Stimulated activated CD4-positive, alpha-beta T cell treated with anti-CD3 and anti-CD28 coated beads, Interleukin-1b, Interleukin-23, amount 100 ng/mL, for 1 hour (primary cell): ENCODE measurements at places on chromosomes 1 and 21.

DNA sequence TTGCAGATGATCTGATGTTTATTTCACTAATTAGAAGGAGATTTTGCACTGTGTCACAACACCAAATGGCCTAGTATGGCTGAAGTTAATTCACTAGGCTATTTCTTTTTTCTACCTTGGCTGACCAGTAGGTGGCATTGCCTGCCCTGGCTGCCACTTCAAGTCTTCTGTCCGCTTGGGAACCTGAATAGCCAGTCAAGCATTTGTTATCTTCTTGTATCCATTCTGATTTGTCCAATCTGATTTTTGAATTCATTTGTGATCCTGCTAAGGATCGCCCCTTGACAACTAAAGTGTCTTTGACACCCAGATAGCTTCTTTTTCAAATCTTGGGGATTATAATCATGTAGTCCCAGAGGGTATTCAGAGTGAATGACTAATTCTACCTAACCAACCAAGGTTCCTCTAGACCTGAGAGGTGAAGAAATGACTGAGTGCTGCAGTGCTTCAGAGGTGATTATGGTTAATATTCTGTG, 99.4 kb downstream of the GIPC2 start:
- DNase-seq, result no peak

DNA sequence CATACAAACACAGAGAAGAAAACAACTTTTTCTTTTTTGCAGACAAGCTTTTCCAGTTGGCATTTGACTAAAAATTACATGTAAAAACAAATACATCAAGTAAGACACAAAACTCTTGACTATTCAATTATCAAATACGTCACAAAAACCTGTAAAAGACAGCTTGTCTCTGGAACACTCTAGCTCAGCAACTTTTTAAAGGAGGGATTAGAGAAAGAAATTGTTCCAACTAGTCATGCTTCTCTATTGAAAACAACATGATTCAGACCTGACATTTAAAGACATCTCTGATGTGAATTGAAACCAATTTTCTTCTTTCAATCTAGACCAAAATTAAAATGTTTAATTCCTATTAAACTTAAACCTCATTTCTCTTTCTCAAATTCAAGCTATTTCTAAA, 30.3 kb downstream of the SMYD3 start:
- DNase-seq, result no peak

GRCh38 chr1:154840269-154841176, 29.6 kb downstream of the KCNN3 start:
- no peak for DNase-seq

DNA sequence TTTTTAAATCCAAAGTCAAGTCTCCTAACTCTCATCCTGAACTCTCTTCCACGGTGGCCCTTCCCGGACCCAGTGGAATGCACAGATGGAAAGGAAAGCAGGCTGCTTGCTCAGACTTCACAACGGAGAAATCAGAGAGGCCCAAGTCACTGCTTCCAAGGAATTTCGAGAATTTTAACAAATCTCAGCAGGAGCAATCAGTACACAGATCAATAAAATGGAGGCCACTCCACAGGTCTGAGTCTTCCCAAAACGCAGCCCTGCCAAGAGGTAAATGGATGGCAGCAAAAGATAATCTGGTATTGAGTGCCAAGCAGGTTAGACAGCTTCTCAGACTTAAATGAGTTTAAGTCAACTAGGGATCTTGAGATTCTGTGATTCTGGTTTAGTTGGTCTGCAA, 81.1 kb upstream of the TIAM1 start:
- DNase-seq, result no peak

GRCh38 chr1:236850077-236850979, 55.2 kb downstream of the MTR start:
- no peak for DNase-seq

DNA sequence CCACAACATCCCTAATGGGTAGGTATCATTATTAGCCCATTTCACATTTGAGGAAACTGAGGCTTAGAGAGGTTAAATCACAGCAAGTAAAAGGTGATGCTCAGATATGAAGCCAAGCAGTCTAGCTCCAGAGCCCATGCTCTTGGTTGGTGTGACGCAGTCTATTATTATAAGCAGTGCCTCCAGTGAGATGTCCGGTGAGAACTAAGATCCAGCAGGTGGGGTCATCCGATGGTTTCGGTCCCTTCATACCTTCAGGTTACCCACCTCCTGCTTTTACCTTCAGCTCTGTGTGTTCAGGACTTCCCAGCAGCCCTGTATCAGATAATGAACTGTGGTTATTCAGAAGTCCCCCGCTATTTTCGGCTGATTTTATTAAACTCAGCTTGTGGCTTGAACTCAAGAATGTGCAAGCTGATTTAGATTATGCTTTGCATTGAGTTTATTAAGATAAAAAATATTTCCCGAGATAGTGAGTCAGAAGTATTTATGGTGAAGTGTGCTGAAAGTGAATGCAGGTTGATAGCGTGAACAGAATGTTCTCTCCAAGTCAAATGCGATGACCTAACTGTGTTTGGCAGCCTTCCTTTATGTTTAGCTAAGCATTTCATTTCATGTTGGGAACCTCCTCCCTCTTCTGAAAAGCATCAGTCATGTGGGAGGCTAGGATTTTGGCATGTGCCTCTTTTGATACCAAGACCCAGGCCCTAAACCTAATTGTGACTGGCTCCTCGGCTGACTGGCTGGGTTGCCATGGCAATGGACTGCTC, 160.9 kb upstream of the UBE2U start:
- no peak for DNase-seq

GRCh38 chr1:228410015-228410414, 3.4 kb upstream of the TRIM11 start:
- no peak for DNase-seq

DNA sequence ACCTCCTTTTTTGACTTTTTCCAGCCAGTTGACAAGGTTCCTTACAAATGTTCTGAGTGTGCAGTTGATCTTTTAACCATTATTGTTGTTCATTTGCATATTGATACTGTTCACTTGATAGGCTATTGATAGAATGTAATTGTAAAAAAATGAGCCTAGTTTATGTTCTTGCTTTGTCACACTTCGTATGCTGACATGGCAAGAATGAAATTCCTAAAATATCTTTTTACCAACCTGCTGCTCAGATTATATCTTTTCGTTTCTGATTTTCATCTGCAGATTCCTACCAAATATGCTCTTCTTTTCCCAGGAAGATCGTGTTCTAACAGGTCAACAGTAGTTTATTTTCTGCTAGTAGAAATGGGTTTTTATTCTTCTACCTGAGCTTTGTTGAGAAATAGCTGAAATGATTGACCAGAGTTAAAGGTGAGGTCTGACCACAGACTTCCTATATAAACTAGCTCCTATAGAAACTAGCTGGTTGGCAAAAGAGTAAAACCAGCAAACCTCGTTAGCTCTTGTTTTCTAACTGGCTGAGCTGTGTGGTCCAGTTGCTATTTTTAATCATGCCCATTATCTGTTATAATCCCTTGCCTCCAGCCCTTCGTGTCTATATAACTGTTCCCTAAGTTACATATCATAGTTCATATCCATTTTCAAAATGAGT, 174.8 kb downstream of the HS2ST1 start:
- no peak for DNase-seq
